ENCODE measurements at places on chromosomes 7 and 10.

DNA sequence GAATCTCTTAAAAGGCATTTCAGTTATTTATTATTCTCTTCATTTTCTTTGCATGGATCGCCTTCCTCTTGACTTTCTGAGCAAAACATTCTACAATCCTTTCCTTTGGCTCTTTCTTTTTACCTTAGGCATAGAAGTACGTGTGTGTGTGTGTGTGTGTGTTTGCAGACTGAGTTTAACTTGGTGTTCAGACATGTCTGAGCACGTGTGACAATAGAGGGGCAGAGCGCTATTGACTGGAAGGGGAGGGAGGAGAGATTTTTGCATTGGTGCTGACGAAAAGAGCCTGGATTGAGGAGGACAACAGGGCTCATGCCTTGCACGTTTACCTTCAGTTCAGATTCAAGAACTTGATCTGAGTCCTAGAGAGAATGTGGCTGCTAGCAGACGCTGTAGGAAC is 129.8 kb downstream of the SEC23IP start:
- no peak for DNase-seq

GRCh38 chr10:16521311-16522016 is at the start of gene C1QL3:
Gene C1QL3 (minus strand): TSS chr10:16521879. CDS start chr10:16521065, 814 bp downstream.
- DNase-seq: no peak

DNA sequence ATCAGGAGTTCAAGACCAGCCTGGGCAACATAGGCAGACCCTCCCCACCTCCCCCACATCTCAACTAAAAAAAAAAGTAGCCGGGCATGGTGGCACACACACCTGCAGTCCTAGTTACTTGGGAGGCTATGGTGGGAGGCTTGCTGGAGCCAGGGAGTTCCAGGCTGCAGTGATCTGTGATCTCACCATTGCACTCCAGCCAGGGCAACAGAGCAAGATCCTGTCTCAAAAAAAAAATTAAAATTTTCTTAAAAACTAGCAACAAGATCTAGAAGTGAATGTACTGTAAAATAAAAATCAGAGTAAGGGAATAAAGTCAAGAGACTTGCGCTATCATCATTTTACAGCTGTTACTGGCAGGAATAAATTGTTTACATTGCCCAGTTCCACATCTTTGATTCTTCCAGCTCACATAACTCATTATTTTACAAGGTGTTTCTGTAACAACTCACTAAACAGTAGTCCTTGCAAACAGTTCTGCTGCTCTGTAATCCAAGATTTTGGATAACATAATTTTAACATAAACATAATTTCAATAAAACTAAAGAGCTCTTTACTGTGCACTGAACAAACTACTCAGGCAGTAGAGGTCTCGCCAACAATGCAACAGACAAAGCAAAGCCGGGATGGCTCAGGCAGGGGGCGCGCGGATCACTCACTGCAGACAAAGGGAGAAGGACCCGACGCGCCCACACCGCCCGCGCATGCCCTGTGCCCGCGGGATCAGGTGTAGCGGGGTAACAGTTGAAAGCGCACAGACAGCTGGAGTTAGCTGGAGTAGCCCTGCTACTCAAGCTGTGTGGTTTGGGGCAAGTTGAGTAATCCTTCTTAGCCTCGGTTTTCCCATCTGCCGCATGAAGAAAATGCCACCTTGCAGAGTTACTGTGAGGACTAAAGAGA is 73.3 kb upstream of the NFE2L3 start:
- DNase-seq: no peak

GRCh38 chr10:1434202-1434601 is 303.1 kb downstream of the ADARB2 start:
- no peak for DNase-seq

GRCh38 chr7:77188731-77189437 is 10.7 kb downstream of the FGL2 start:
- no peak for DNase-seq
